ENCODE measurements at places on chromosomes 5 and 9. TPM values are rescaled to one million over a fixed set of nuclear protein-coding genes. Genes with fewer than 3 reads are reported as not detected.

The TRAF1 gene
- total RNA-seq: 1.6 TPM

The CTXN3 gene
- total RNA-seq: 13.9 TPM

- DNase-seq: no peak
Measured at GRCh38 chr5:173733831-173734501, 117.5 kb upstream of the BOD1 start.

GRCh38 chr5:6548756-6549285 is 84.0 kb downstream of the NSUN2 start:
- no peak for DNase-seq

DNA sequence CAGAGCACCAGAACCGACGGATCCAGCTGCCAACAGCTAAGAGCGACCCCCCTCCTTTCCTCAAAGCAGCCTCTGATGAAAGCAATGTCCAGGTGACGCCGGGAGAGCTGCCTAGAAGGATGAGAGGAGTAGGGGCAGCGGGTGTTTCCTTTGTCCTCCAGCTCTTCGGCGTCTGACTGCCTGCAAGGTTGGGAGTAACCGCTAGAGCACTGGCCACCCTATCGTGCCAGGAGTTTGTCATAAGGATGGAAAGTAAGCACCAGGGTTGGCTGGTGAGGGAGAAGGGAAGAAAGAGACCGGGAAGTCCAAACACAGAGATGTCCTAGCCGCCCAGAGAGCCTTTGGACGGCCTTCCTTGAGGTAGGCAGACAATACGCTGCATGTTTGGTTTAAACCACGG is 10.8 kb downstream of the MRPL36 start:
- DNase-seq: no peak

DNA sequence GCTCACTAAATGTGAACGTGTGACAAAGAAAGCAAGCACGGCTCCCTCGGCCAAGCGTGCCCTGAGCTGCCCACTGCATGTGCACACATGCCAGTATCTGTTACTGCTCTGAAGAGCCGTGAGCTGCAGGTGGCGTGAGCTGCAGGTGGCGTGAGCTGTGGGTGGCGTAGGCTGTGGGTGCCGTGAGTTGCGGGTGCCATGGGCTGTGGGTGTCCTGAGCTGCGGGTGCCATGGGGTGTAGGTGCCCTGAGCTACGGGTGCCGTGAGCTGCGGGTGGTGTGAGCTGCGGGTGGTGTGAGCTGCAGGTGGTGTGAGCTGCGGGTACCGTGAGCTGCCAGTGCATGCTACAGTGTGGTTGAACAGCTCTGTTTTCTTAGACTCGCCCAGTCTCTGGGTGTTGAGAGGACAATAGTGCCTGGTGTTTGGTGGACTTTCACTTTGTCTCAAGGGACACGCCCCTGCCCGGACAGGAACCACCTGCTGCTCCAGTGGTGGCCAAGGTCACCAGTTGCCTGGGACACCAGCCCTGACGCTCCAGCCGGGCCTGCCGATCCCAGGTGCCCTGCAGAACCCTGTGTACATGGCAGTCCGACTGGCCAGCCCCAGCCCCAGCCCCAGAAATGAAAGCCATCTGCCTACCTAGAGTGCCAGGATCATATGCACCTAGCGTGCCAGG is 6.7 kb downstream of the CCDC187 start:
- DNase-seq: no peak

DNA sequence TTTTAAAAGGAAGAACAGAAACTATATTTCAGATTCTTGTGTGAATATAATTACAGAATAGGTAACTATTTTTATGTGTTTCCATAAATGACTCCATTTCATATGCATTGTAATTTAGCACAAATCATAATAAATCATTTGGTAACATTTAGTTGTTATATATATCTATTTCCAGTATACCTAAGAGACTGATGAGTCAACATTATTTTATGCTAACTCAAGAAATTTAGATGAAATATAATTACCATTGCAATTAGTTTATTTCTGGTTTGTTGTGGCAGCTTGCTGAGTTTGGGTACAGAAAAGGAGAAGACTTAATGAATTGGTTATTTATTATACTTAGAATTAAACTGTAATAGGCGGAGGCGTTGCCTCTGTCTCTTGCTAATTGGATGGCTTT is 314.9 kb downstream of the KCTD16 start:
- no peak for DNase-seq

The PCDHB12 gene
- 12.6 TPM for total RNA-seq

The CYFIP2 gene
- 71.7 TPM for total RNA-seq

The ECSCR gene
- total RNA-seq: 4.9 TPM

GRCh38 chr9:13387734-13388067 is 108.2 kb upstream of the MPDZ start:
- no peak for DNase-seq

The TMEM252 gene
- not detected for total RNA-seq

DNA sequence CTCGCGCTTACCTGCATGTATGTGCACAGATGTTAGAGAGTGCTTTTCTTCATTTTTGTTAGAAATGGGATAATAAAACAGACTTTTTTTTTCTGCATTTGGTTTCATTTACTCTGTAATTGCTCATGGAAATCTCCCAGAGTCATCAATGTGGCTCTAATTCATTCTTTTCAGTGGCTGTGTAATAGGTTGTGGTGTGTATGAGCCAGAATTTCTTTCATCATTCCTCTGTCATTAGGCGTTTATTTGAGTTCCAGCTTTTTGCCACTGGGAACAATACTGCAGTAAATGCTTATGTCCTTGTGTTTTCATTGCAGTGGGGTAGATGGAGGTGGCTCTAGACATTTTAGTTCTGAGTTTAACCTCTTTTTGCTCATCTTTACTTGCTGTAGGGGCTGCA is 118.9 kb downstream of the NXNL2 start:
- DNase-seq: no peak

The CAAP1 gene
- 23.6 TPM for total RNA-seq

DNA sequence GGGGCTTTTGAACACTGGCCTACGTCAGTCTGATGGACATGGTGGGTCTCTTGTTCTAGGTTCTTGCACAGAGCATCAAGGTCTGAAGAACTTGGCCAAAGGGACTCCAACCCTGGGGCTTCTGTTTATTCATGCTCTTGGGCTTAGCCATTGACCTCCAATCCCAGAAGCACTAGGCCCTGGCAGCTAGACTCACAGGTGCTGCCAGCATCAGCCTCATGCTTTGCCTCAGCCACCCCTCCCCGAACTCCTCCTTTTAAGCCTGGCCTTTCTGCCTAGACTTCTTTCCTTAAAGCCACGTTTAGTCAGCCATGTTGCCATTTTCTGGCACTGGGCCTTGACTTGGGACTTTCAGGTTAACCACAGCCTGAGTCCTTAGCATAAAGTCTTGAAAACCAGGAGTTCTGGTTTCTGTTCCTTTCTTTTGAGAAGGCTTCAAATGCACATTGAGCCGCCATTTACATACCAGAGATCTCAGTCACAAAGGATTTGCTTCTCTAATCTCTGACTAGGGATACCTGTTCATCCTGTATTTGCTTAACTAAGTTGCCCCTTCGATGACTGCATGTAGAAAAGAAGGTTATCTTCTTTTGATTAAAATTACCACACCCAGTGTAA is 54.7 kb downstream of the ANGPTL2 start:
- no peak for DNase-seq

DNA sequence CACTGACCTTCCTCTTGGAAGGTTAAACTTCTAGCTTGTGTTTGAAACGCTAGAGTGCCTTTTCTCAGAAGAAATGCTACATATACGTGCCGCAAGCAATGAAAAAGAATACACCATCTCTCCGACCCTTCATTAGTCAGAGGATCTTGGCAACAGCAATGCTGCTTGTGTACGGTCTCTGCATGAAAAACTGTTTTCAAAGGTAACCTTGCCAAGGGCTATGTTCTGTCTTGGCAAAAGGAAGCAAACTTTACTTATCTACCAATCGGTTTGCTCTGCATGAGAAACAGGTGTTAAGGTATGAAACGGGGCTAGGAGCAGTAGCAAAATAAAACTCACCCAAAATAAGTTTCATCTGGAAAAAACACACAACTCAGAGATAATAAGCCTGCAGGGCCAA is 297.8 kb downstream of the FBXL17 start:
- no peak for DNase-seq

The ZDHHC12 gene
- total RNA-seq: 1.2 TPM
